Non-pigmented ciliary epithelial cell (primary cell): ENCODE measurements at places on chromosomes 7 and 10.
A peak's percentile ranks its signal among the peaks of the same experiment; 100 is the strongest.

DNA sequence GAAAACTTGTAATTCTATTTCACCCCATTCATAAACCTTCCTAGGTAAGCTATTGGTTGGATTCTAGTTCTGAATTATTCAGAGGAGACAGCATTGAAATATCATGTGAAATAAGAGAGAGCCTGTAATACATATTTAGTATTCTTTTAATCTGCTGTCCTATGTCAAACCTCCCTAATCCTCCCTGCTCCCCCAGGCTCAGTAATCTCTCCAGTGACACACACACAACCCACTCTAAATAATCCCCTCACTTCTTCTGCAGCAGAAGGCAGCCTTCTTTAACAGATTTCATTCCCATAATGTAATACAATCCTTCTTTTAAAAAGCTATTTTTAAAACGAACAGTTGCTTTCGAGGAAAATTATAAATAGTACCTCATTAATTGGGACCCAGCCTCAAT is 639.7 kb upstream of the AUTS2 start:
- no peak for DNase-seq

- DNase-seq, result no peak
Observed at GRCh38 chr7:149799397-149800168, 26.2 kb upstream of the ZNF467 start.

DNA sequence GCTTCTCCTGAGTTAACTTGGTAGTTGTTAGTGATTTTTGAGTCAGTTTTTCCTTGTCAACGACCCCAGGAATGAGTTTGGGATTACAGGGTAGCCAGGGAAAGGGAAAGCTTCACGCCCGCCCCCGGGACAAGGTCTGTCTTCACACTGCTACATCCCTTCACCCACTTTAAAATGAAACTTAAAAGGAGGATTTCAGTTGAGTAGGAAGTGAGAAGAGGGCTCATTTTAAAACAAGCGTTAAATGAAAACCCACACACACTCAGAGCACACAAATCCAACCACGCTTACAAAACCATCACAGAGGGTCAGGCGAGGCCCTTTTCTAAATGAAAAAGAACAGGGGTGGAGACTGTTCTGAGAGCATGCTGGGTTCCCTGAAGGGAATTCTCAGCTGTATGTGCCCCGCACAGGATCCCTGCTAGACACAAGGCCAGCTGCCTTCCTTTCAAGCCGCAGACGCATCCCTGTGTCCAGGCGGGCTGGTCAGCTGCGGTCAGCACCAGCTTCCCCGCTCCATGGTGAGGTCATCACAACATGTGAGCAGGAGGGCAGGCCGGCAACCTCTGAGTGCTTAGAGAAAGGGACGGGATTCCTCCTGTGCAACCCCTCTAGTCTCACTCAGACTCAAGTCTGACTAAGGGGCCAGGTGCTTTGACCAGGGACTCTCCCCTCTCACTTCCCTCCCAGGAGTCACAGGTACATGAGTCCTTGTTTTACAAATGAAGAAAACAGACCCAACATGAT is 111.8 kb downstream of the EGFR start:
- DNase-seq, result peak; percentile 77

- no peak for DNase-seq
Observed at GRCh38 chr7:143392875-143393266, 11.7 kb downstream of the ZYX start.

DNA sequence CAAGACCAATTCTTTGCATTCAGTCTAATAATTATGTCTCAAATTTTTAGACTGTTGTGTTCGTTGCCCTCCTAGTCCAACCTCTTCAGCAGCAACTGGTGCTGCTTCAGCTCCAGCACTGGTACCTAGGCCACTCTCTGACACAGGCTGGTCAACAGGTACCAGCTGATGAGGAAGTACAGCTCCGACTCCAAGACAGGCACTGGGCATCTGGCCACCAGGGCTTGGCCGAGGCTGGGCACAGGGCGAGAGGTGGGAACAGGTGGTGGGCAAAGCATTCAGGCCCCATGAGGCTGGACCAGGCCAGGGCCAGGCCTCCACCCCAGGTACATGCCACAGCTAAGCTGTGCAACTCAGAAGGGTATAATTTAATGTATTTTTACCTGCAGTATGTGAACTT is 151.5 kb upstream of the AGR3 start:
- DNase-seq, result no peak

DNA sequence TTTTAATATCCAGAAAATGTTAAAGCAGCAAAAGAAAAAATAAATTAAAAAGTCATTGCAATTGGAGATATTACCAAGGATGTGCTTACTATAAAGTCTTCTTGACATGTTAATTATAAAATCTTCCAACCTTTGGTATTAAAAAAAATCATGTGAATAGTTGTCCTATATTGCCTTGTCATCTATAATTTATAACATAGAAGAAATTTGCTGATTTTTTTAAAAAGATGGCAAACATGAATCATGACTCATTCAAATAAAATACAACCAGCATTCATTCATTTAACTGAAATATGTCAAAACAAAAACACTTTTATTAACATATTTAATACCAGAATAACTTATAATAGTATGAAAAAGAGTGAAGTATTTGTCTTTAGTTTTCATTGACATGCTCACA is 72.6 kb downstream of the MKX start:
- no peak for DNase-seq

GRCh38 chr7:55178863-55179773 is 160.3 kb downstream of the EGFR start:
- DNase-seq, result no peak

DNA sequence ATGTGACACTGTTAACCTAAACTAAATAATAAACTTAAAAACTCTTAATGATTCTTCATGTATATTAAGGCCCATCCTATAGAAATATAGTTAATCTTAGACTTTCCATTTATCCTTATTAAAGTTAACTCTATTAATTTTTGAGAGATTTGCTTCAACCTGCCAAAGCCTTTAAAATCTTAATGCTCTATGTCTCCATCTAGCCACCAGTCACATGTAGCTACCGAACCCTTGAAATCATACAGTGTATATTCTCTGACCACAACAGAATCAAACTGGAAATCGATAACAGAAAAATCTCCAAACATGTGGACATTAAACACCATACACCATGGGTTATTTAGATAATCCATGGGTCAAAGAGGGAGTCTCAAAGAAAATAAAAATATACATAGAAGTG is 51.9 kb downstream of the ASZ1 start:
- DNase-seq, result no peak

DNA sequence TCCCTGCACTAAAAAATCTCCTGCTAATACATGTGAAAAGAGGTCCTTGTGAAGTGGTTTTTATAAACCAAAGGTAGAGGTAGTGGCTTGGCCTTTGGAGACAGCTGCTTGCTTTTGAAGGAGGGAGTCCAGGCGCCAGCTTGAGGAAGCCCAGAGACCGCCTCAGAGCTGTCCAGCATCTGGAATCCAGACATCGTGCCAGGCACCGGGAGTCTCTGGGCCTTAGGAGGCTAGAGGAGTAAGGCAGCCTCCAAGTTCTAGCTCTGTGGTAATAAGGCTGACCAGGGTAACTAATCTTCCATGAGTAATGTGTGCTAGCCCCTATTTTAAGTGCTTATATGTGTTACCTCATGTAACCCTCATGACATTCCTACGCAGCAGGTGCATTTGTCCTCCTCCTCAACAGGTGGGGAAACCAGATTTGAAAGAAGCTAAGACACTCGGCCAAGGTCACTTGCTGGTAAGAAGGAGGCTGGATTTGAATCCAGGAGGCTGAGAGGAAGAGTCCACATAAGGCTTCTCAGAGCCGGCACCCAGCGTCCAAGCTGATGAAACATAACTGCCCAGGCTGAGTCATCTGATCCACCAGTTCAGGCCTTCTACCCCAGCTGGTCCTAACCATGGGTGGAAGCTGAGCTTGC is 26.1 kb downstream of the PRLHR start:
- no peak for DNase-seq

- no peak for DNase-seq
Observed at GRCh38 chr7:129784783-129785684, 167.7 kb downstream of the UBE2H start.

GRCh38 chr7:37289367-37289766 is 159.3 kb downstream of the ELMO1 start:
- no peak for DNase-seq

GRCh38 chr10:123666318-123667236 is at the start of gene GPR26:
GPR26 (plus strand) TSS chr10:123666355; CDS start chr10:123666408, 53 bp downstream.
- DNase-seq, result no peak

DNA sequence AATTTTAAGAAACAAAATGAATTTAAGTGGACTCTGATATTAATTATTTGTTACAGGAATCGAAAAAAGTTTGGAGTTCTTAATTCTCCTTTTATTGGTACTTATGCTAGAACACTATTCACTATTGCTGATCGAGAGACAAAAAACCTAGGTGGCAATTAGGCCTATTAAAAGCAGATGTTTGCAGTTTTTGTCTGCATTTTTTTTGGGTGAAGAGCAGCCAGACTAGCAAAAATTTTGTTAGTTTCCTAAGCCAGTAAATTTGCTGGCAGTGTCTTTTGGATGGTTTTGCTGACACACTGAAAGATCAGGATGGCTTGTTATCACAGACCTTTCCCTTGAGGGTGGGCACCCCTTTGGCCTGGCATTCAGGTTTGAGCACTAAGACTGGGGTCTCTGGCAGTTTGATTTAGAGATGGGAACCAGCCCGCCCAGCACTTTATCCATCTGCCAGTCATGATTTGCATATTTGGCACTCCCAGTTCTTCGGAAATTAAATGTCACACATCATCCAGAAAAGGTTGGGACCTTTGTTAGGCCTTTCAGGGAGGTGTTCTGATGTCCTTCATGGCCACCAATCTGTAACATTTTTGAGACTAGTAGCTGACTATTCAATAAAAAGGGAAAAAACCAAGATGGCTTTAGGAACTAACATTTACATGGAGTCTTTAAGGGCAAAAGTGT is 57.3 kb downstream of the INPP5F start:
- no peak for DNase-seq

- no peak for DNase-seq
Observed at GRCh38 chr7:2792856-2793487, 51.1 kb downstream of the GNA12 start.

GRCh38 chr7:46315891-46316290 is 394.8 kb upstream of the IGFBP3 start:
- DNase-seq, result no peak

- no peak for DNase-seq
Observed at GRCh38 chr7:93861325-93861949, 29.1 kb downstream of the TFPI2 start.

- no peak for DNase-seq
Observed at GRCh38 chr10:86253091-86254072, 113.2 kb downstream of the GRID1 start.
